ENCODE measurements at places on chromosomes 3 and 15.

- DNase-seq, result no peak
Observed at GRCh38 chr3:123270818-123271217, 69.1 kb downstream of the SEC22A start.

DNA sequence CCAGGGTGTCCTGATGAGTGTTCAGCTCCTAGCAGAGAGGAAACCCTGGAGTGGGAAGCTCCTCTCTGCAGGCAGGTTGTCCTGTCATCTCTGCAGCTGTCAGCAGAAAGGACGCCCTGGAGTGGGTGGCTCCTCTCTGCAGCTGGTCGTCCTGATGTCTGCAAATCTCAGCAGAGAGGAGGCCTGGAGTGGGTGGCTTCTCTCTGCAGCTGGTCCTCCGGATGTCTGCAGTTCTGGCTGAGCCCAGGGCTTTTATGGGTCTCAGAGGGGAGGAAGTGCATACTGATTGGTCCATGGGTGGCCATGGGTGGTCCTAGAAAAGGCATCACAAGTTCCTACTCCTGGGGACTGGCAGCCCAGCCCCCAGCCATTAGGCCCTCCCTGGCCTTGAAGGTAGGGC lies 102.6 kb upstream of the BNIP2 start:
- DNase-seq, result no peak

GRCh38 chr3:18389108-18389733 lies 35.9 kb downstream of the SATB1 start:
- peak; percentile 7 for DNase-seq

- no peak for DNase-seq
Observed at GRCh38 chr3:71310359-71310979, 273.1 kb downstream of the FOXP1 start.

DNA sequence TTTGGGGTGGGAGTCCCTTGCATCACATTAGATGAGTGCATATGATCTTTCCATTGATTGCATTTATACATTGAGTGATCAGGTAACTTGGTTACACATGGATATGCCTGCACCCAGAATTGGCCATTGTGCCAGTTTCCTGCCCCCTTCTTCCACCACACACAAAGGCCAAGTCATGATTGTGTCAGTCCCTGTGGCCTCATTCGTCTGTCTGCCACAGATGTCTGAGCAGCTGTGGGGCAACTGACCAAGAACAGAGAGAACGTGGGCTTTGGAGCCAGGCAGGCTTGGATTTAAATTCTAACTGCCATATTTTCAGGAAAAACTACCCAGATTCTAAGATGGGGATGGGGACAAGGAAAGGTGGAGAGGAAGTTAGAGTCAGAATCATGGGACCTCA lies 27.0 kb downstream of the CCNL1 start:
- no peak for DNase-seq
